ENCODE measurements at places on chromosomes 1 and 21.

DNA sequence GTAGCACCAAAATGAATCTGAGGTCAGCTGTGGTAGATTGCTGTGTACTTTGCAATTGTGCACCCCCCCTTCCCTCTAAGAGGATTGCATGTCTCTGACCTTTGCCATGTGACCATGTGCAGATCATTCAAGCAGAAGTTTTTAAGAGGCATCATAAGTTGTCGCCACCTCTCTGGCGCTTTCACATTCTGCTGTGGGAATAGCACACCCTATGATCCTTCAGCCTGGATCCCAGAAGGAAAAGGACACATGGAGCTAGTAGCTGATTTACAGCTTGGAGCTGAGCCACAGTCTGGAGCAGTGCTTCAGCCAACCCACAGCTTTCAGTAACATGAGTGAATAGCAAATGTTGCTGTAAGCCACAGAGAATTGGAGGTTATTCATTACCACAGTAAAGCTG, 158.5 kb downstream of the TSEN15 start:
- no peak for DNase-seq

- peak; percentile 86 for DNase-seq
Measured at GRCh38 chr21:45341779-45342178, 54.1 kb upstream of the POFUT2 start.

DNA sequence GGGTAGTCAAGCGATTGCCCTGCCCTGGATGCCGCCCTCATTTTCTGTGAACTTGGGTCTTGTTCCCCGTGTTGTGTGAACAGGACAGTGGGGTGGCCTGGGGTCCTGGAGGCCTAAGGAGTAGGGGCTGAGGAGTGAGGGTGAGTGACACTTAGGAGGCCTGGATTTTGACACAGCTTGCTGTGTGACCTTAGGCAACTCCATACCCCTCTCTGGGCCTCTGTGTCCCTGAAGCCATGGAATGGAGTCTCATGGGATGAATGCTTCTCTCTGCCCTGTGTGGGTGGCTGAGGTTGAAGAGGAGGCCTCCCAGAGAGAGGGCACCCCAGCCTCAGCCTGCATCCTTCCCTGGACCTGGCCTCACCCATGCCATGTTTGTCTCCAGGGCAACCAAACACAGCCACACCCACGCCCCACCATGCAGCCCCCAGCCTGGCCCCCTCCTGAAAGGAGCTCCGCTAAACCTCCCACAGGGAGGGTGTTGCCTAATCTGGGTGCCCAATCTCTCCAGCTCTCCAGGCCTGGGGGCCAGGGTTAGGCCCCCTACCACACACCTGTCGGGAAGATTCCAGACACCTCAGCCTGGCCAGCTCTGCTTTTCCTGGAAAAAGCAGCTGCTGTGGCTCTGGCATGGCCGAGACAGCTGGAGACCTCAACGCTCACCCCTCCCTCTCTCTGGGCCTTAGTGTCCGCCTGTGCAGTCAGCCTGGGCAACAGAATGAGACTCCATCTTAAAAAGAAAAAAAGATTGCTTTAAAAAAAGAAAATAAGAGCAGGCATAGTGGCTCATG, 9.9 kb downstream of the MYOM3 start:
- DNase-seq, result no peak

- no peak for DNase-seq
Measured at GRCh38 chr21:31752352-31752751, 20.4 kb upstream of the SCAF4 start.

GRCh38 chr1:155871390-155871789, 12.0 kb downstream of the SYT11 start:
- peak; percentile 89 for DNase-seq

DNA sequence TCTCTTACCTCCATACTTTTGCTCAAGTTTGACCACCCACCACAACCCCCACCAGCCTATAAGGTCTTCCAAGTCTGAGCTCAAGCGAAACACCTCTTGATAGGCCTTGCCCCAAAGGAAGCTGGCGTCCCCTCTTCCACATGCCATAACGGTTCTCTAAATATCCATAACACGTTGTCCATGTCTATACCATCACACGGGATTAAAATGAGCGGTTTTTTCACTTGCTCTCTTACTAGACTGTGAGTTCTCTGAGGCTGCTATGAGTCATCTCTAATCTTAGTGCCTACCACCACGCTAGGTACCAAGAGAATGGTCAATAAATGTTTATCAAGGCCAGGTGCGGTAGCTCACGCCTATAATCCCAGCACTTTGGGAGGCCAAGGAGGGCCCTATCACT, 41.0 kb downstream of the WASF2 start:
- no peak for DNase-seq

- no peak for DNase-seq
Measured at GRCh38 chr1:82542766-82543165, 742.0 kb downstream of the ADGRL2 start.

DNA sequence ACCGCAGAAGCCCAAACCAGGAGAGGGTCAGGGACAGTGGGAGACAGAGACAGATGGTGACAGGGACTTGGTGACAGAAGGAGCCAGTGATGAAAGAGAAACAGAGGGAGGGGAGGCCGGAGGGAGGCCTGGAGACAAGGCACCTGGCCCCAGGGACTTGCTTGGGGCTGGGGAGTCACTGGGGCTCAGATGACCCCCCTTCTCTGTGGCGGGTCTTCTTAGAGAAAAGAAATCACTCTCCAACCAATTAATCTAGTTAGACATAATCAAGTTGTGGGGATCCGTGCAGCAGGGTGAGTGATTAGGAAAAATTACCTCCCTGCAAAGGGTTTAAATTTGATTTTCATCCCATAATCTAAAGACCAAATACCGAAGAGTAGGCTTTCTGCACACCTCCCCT, 519.8 kb downstream of the PTPRU start:
- DNase-seq, result no peak

GRCh38 chr1:247328311-247328710, 3.4 kb downstream of the ZNF496 start:
- DNase-seq, result no peak

- peak; percentile 99 for DNase-seq
Measured at GRCh38 chr1:22121421-22121911, 21.4 kb downstream of the WNT4 start.

DNA sequence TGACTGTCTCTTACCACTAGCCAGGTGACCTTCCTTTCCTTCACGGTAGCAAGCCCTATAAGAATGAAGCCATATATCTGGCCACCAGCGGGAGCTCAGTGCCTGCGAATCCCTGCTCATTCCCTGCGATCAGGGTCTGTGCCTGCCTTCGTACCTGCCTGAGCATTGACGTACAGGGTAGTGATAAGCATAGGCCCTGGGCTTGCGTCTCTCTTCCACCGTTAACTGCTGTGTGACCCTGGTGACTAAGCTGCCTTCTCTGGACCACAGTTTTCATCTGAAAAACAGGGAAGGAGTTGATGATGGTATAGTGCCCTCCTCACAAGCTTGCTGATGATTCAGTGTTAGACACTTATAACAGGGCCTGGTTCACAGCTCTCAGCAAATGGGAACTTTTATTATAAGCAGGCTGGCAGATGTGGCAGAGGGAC, 4.1 kb downstream of the ZC3H12A start:
- DNase-seq, result no peak

GRCh38 chr1:154859786-154860155, 10.3 kb downstream of the KCNN3 start:
- no peak for DNase-seq

GRCh38 chr1:165144757-165145397, 211.6 kb downstream of the LMX1A start:
- DNase-seq, result peak; percentile 47

DNA sequence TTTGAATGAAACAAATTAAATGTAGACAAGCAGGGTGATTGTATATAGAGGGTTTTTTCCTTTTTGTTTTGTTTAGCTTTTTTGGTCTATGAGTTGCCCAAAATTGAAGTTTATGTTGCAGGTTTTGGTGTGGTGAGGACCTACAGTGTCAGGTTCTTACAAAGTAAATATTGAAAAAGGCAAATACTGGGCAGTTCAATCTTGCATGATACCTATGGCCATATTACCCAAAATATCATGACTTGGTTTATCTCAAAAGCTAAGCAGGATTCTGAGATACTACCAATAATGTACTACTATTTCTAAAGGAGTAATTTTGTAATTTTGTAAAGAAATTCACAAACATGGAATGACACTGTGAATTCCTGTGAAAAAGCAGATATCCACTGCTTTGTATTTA, 1.8 kb downstream of the DNAJB4 start:
- DNase-seq, result no peak

DNA sequence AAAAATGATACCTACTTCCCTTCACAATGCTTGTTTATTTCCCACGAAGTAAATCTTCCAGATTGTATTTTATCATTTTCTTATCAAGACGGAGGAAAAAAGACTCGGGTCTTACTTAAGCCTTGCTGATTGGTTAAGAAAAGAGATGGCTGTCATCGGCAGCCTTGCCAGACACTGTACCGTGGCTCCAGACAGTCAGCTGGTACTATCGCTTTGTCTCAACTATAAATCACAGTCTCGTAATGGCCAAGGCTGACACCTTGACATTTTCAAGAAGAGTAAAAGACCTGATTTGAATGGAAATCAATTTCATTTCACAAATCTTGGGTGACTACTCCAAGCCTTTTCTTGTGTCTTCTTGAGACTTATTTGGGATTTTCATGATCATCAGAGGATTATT, 868.0 kb downstream of the USP25 start:
- DNase-seq, result no peak

DNA sequence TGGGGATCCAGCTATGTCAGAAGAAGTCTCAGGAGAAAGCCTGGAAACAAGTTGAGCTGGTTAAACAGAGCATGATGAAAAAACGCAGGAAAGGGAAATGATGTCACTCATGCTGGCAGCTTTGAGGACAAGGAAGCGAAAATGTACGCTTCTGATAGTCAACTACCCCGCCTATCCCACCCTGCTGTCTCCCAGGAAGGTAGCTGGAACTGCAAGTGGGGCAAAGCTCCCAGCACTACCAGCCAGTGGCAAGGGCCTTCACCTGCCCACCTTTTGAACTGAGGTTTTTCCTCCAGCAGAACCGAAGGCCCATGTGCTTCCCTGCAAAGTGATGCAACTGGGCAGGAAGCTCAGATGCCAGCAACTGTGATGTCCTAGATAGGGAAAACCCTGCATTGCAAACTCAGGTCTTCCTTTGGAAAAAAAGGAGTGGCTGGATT, 6.3 kb upstream of the IL20 start:
- DNase-seq, result no peak

GRCh38 chr1:70084314-70084915, 121.0 kb downstream of the LRRC40 start:
- DNase-seq, result no peak

DNA sequence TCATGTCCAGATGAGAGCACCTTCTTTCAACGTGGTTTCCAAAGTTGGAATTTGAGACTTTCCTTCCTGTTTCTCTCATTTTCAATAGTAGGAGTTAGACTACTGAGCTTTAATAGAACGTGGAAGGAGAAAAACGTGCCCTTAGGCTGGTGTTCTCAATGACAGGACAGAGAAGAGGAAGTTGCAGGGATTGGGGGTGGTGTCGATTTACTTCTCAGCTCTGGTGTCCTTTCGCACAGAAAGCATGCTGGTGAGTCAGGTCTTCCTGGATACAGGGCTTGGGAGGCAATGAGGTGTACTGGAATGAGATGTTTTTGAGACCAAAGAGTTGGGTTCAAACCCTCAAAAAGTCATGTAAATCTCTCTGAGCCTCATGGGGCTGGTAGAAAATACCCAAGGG, 67.1 kb downstream of the HIVEP3 start:
- DNase-seq, result no peak

DNA sequence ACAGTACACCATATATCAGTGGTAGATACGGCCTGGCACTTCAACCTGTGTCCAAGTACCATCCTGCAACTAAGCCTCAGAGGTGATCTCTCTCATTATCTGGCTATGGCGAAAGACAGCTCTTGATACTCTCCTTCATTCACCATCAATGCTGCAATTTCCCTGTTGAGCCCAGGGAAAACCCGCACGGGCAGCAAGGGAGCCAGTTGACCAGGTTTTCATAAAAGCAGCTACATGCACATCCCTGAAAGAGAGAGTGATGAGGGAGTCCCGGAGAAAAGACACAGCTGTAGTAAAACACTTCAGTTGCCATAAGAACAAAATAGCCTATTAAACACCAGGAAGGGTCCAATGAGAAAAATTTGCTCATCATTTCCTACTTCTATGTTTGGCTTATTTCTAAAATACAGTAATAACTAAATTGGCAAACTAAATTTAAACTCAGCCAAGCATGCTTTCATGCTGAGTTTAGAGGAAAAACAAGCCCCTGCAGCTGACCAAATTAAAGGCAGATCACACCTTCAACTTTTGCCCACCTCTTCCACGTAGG, 68.3 kb downstream of the CAPZB start:
- DNase-seq, result no peak

DNA sequence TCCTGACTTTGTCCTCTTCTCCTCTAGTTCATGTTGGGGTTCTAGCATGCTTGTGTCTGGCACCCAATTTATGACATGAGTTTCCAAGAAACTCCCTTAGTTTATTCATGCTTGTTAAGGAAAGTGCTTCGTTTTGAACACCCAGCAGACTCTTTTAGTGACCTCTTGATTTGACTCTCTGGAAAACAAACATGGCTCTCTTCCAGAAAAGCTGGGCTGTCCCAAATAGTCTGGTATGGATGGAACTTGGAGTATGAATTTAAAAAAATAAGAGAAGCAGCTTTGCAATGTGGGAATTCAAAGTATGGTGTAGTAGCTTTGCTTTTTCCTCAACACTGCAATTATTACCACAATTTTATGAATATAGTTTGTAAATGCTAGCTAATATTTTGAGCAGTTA, 143.4 kb upstream of the C8B start:
- DNase-seq, result no peak

GRCh38 chr1:205365945-205366463, 9.3 kb upstream of the KLHDC8A start:
- DNase-seq, result peak; percentile 88

GRCh38 chr1:203424861-203425662, 50.5 kb upstream of the PRELP start:
- peak; percentile 43 for DNase-seq

DNA sequence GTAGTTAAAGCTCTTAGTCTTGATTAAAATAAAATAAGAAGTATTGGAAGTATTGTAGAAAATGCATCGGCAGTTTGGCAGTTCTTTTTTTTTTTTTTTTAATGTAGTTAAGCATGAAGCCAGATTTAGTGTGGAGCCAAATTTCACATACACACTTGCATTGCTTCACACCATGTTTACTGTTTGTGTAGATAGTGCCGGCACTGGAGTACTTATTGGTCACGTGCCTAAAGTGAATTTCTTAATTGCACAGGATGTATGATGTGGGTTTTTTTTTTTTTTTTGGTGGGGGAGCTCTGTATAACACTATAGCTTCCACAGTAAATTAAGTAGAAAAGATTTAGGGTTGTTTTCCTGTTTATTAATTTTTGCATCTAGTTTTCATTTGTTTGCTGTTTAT, 21.2 kb upstream of the TMEM61 start:
- DNase-seq, result no peak

Measured in COR-L47 (cell line).